NCI-H446 treated with DMSO at 0.1 percent for 48 hours (cell line): ENCODE measurements at places on chromosomes 1 and 21.

GRCh38 chr1:92485381-92486250 lies 1.1 kb downstream of the GFI1 start:
- no peak for DNase-seq

DNA sequence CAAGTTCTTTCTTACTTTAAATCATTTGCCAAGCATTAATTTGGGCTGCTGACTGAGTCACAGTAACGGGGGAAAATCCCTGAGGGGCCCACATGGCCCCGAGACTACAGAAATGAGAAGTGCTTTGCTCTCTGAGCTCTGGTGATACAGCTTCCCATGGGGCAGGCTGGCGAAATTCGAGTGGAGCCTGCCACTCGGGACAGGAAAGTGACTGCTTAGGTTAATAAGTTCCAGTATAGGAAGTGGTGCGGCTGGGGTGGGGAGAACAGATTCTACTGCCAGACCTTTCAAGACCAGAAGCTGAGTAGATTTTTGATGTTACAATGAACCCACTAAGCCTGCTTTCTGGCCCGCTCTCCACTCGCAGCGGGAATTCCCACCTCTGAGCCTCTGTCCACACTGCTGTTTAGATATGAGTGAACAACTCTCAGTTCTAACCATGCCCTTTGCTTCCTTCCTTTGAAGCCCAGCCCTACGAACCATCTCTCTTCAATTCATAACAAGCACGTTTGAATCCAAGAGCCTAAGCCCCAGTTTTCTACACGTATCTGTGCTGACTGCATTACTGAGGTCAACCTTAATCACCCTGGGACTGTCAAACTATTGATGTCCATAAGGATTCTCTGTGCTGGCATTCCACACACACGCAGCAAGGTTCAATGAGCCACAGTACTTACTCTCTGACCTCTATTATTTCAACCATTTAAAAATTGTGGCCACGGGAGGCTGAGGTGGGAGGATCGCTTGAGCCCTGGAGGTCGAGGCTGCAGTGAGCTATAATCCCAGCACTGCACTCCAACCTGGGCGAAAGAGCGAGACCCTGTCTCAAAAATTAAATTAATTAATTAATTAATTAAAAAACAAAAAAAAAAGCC lies 9.6 kb downstream of the ZBTB17 start:
- no peak for DNase-seq

GRCh38 chr1:60279798-60280197 lies 206.2 kb upstream of the C1orf87 start:
- DNase-seq = no peak

GRCh38 chr1:203702130-203702577 lies 62.8 kb upstream of the LAX1 start:
- DNase-seq = peak; percentile 4
